ENCODE measurements at places on chromosomes 3 and 15.

DNA sequence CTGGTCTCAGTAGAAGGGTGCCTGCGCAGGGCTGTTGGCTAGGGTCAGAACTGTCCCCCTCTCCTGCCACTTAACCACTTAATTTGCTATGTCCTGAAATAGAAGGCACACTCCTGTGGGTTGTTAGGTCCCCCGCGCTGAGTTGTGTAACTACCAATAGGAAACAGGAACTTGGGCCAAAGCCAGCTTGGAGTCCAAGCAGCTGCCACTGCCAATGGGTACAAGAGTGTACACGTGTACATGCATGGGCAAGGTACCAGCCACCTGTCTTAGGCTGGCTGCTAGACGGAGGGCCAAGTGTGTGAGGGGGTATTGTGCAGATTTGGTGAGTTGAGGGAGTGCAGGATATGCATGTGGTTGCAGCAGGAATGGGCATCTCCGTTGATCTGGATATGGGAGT lies 29.7 kb upstream of the POLG start:
- DNase-seq, result peak; percentile 41

- no peak for DNase-seq
Measured at GRCh38 chr3:178950676-178951075, 120.9 kb downstream of the ZMAT3 start.

GRCh38 chr3:66403323-66403990 lies 97.4 kb downstream of the LRIG1 start:
- DNase-seq, result no peak

GRCh38 chr3:32467333-32468070 lies 35.1 kb downstream of the CMTM6 start:
- DNase-seq, result peak; percentile 34

DNA sequence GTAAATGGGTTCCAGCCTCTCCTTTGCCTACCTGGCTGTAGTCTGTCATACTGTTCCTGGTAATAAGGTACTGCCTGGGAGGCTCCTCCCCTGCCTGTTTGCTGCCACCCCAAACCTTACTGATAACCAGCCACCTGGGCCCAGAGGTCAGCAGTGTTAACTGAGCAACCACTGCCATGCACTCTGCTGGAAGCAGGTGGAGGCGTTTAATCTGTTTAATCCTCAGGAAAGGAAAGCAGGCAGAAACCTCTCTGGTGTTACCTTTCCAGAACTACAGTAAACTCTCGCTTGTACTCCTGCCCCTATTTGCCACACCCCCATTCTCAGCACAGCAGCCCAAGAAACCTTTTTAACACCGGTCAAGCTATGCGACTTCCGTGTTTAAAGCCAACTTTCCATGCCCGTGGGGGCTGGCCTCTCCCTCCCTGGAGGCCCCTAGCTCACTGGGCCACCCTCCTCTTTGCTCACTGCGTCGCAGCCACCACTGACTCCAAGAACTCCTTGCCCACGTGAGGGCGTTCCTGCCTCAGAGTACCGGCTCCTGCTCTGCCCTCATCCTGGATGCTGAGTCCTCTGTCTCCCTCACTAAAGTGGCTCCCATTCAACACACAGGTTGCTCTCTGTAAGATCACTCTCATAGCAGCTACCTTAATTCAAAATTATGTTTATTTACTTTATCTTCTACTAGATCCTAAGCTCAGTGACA lies 8.3 kb downstream of the BDH1 start:
- DNase-seq, result peak; percentile 6

DNA sequence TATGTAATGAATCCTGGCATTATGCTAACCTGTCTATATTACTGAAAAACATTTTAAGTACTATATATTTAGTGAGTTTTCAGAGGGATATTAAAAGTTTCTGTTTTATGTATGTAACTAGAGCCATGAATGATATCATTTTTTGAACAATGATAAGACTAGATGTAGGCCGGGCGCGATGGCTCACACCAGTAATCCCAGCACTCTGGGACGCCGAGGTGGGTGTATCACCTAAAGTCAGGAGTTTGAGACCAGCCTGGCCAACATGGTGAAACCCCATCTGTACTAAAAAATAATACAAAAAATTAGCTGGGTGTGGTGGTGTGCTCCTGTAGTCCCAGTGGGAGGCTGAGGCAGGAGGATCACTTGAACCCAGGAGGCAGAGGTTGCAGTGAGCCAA lies 34.1 kb downstream of the DHX36 start:
- no peak for DNase-seq

DNA sequence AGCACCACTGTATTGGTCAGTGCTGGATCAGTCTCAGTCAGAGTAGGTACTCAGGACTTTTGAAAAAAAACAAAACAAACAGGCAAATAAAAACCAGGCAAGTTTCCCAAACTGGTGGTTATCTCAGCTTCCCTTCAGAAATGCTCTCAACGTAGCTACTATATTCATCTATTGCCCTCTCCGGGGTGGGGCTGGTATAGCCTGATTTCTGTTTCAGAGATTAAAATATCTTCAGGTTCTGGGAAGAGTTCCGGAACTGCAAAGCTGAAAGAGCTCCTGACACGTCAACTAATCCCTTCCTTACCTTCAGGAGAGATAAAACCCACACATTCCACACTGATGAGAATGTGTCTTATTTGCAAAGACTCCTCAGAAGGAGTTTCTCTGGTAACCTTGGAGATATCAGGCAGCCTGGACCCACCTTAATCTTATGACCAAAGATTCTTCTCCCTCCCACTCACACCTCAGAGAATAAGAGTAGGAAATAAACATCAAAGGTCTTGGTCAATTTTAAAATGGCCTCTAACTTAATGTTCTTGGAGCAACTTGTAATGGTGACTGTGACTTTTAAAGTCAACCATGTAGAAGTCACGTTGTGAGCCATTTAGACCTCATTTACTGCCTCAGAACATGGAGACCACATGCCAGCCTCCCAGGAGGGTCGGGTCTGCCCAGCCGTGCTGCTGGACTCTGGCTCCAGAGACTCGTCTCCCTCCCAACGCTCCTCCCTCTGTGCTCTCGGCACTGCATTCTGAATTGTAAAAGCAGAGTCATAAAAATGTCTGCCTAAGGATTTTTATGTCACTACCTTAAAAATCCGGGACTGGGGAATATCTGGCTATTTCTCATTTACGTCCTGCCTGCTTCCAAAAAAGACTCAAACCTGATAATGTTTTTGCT lies 53.8 kb downstream of the CDCP1 start:
- DNase-seq, result no peak

- DNase-seq, result no peak
Measured at GRCh38 chr3:29565236-29565635, 284.4 kb downstream of the RBMS3 start.

DNA sequence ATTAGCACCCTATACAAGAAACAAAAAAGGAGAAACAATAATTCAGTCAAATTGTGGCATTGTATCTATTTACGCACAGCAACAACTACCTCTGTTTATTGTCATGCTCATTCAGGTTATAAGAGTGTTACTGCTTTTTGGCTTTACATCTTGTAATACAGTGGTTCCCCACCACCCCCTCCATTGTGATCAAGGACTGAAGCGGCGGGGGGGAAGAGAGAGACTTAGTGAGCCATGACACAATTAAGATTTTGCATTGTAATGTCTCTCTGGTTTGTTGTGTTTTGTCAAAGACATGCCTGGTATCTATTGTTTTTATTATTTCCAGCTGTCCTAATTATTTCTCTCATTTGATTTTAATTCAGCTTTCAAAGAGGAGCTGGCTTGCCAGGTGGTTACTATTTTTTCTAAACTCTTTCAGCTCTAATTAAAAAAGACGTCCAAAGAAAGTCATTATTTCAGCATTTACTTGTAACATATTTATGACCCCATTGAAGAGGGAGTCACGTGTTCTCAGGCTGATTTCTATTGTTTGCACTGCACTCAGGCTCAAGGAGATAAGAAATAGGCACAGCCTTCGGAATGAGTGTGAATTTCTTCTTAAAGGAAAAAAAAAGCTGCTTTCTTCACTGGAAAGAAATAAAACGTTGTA lies 234.4 kb upstream of the TBL1XR1 start:
- DNase-seq, result no peak

- no peak for DNase-seq
Measured at GRCh38 chr15:56468401-56468800, 3.5 kb upstream of the MNS1 start.

DNA sequence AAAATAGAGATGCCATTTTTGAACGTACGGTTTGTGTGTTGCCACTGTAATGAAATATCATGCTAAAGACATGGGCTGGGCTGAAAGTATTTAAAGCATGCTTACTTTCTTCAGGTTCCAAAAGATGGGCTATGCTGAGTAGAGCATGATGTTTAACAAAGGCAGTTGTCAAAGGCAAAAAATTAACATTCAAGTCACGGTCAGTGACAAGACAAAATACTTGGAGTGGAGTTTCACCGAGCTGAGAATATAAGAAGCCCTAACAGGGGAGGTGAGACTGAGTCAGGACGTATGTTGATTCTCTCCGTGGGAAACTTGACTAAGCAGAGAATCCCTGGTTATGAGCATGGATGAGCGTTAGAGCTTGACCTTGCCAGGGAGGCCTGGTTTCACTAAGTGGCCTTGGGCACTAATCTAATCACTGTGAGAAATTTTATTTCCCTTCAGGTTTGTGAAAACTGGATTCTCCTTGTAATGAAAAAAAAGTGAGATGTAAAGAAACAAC lies 218.2 kb upstream of the ADAMTS9 start:
- DNase-seq, result no peak

- DNase-seq, result no peak
Measured at GRCh38 chr15:72013703-72014102, 104.2 kb downstream of the MYO9A start.

DNA sequence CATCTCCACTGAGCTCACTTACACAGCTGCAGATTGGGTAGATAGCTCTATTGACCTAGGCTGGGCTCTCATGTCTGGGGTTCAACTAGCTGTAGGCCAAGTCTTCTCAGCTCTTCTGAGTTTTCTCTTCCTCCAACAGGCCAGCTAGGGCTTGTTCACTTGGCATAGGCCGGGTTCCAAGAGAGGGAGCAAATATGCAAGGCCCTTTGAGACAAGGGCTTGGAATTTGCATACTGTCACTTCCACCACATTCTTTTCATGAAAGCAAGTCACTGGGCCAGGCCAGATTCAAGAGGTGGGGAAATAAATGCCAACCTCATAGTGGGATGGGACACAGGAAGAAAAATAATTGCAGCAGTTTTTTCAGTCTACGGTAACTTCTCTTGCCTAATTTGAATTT lies 25.2 kb downstream of the PIGB start:
- no peak for DNase-seq

DNA sequence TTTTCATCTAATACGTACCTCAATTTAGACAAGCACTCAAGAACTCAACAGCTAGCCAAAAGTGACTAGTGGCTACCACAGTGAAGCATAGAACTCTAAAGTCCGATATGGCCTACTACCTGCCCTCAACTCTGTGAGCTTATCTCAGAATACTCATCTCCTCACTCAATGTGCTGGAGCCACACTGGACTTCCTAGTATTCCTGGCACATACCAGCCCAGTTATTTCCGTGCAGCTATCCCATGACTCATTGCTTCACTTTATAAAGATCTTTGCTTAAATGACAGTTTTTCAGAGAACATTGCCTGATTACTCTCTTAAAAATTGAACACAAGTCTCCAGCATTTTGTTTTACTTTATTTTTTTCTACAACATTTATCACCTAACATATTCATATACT lies 524.7 kb downstream of the PYDC2 start:
- DNase-seq, result no peak

- DNase-seq, result no peak
Measured at GRCh38 chr15:87522997-87523396, 733.5 kb downstream of the NTRK3 start.

- no peak for DNase-seq
Measured at GRCh38 chr3:25173606-25174005, 254.5 kb upstream of the RARB start.

GRCh38 chr3:113496924-113497323 lies 18.0 kb downstream of the SPICE1 start:
- no peak for DNase-seq

DNA sequence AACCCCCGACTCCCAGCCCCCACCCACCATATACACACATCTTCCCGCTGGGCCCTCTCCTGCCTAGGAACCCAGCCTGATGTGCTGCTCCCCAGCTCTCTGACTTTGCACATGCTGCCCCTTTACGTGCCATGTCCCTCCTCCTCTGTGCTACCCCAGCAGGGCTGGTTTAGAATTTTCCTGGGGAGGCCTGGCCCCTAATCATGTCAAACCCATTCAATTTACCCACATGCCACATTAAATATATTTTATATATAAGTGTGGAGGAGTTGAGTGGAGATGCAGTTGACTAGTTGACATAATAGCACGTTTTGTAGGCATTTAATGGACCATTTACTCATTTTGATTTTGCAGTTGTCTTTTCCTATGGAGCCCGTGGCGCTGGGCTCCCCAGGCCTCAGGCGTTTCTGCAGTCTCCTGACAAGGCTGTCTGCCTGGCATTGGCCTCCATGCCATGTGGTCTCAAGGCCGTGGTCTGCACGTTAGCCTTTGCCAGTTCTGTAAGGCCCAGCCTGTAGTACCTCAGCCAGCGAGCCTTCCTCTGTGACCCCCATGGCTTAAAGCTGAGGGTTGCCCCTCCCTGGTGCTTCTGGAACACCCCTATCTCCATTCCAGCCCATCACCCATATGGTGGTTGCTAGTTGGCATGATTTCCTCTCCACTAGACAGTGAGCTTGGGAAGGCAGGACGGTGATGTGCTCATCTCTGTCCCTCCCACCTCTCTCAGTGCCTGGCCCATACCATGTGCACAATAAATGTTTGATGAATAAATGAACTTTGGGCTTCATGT lies 155.8 kb downstream of the TLE3 start:
- DNase-seq, result no peak

- no peak for DNase-seq
Measured at GRCh38 chr15:84108728-84109127, 126.8 kb upstream of the GOLGA6L4 start.

DNA sequence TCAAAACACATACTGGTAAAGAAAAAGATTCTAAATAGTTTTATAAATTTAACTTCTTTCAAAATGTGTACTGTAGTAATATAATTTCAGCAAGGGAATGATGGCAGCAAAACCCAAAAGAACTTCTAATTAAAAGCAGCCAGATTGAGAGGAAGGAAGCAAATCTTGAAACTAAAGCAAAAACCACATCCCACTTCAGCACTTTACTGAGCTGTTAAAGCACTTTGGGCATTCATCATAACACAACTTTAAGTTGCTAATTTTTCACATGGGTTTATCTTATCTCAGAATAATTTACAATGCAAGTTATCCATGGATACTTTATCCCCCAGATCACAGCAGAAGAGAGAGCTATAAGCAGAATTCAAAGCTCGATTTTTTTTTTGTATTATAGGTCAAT lies 6.0 kb downstream of the RFC4 start:
- no peak for DNase-seq

GRCh38 chr3:147458995-147459704 lies 50.0 kb downstream of the ZIC1 start:
- no peak for DNase-seq

GRCh38 chr3:23916886-23917678 lies at the start of the genes NKIRAS1 and RPL15:
NKIRAS1 (minus strand) TSS chr3:23916990; CDS start chr3:23910904, 6,086 bp downstream.
RPL15 (plus strand) TSS chr3:23917132; CDS start chr3:23917860, 728 bp downstream.
- DNase-seq, result peak; percentile 95
